Right renal pelvis (tissue), 4 donors: ENCODE measurements at places on chromosomes 1 and 21.

DNA sequence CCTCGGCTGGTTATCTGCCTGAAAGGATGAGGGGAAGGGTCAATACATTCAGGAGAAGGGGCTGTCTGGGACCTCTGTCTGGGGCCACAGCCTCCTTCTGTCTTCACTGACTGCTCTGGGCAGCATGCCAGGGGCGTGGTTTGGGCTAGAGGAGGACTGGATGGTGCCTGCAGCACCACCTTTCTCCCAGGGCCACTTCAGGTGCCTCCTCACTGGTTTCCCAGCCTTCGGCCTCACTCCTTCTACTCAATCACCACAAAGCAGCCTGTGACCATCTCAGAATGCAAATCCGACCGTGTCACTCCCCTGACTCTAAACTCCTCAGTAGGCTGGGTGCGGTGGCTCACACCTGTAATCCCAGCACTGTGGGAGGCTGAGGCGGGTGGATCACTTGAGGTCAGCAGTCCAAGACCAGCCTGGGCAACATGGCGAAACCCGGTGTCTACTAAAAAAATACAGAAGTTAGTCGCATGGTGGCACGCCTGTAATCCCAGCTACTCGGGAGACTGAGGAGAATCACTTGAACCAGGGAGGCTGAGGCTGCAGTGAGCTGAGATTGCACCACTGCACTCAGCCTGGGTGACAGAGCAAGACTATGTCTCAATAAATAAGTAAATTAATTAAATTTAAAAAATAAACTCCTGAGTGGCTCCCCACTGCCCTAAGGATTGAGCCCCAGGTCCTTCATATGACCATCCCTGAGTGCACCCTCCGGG lies 50.1 kb upstream of the ECE1 start:
- no peak for DNase-seq

- no peak for DNase-seq
These were observed 3.2 kb downstream of the LRRC42 start for GRCh38 chr1:53949023-53949990.

DNA sequence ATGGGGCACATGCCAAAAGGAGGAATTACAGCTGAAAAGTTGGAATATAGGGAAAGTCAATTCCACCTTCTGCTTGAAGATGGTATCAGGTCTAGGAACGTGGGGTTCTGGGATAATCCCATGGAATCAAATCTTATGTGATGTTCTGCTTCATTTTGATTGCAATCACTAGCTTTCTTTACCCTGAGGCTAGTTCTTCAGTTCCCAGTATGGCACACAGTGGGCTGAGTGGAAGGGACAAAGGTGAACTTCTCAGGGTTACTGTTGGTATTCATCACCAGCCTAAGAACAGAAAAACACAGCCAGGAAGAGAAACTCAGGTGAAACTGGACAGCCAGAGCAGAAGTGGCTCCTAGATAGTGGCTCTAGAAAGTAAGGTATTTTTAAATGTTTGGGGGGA lies 117.8 kb downstream of the TNFSF18 start:
- DNase-seq, result no peak

- no peak for DNase-seq
These were observed 14.2 kb upstream of the KANK4 start for GRCh38 chr1:62333441-62333840.

DNA sequence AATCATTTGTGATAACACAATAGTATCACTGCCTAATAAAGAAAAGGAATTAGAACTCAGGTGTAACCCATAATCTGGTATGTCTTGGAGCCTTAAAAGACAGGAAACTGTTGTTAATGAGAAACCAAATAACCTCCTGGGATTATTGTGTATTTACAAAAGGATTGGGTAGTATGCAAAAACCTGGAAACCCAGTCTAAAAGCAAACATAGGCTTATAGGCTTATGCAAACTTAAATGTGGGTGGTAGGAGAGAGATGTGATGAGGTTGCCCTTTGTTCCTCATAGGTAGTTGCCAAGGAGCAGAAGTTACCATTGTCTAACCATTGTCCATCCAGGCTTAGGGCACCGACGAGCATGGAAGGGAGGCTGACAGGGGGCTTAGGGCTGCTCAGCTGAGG lies 165.8 kb downstream of the AK5 start:
- no peak for DNase-seq

- DNase-seq, result no peak
These were observed 738 bp downstream of the CAMK1G start for GRCh38 chr1:209584231-209584672.

DNA sequence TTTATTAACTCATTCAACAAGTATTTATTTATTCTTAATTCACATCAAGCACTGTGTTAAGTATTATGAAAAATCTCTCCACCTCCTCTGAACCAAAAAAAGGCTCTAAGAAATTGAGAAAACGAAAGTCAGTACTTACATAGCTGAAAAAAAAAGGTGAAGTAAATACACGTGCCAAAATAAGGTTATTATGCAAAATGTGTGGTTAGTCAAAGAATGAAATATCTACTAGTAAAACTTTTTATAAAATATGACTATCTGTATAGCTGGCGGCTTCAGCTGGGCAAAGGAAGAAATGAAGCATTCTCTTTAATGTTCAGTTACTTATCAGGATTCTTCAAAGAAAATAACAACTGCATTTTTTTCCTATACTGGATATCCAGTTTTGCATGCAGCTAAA lies 35.5 kb upstream of the ASPM start:
- DNase-seq, result no peak

DNA sequence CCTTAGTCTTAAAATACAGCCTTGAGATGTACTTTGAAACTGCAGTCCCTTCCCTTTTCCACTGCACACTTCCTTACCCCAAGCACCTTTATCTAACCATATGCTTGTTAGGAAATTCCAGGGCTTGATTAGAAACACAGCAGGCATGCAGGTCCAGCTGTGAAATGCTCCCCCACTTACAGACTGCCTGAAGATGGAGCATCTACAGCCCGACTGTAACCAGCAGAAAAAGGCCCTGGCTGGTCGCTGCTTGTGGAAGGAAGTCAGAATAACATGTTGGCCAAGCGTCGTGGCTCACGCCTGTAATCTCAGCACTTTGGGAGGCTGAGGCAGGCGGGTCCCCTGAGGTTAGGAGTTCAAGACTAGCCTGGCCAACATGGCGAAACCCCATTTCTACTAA lies 37.2 kb downstream of the VN1R5 start:
- no peak for DNase-seq

DNA sequence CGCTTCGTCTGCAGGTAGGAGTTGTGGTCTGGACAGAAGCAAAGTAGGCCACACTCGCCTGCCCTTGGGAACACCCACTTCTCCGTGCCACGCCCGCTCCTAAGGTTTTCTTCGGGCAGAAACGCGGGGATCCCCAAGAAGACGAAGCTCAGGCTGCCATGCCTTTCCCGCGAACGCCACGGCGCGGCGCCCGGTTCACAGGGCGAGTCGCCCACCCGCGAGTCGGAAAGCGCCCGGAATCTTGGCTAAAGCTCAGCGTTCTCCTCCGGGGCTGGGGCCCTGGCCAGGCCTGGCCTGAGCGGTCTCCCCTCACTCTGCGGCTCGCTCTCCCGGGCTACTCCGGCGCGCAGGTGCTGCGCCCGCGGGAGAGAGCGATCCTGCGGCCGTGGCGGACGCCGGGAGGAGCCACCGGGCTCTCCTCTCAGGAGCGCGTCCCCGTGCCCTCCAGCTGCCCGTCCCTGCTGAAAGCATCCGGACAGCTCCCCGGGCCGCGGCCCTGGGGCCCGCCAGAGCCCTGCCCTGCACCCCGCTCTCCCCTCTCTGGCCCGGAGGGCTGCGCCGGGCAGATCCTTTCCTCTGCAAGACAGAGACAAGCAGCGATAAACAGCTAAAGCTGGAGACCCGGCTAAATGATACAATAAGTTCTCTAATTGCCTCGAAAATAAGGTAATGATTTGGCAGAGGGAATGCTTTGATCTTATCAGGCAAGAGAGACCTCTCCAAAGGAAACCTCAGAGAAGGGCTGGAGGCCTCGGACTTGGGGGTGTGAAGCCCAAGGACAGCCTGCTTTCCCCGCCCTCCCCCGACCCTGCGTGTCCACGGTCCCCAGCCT lies 6.7 kb upstream of the WNT2B start:
- no peak for DNase-seq

DNA sequence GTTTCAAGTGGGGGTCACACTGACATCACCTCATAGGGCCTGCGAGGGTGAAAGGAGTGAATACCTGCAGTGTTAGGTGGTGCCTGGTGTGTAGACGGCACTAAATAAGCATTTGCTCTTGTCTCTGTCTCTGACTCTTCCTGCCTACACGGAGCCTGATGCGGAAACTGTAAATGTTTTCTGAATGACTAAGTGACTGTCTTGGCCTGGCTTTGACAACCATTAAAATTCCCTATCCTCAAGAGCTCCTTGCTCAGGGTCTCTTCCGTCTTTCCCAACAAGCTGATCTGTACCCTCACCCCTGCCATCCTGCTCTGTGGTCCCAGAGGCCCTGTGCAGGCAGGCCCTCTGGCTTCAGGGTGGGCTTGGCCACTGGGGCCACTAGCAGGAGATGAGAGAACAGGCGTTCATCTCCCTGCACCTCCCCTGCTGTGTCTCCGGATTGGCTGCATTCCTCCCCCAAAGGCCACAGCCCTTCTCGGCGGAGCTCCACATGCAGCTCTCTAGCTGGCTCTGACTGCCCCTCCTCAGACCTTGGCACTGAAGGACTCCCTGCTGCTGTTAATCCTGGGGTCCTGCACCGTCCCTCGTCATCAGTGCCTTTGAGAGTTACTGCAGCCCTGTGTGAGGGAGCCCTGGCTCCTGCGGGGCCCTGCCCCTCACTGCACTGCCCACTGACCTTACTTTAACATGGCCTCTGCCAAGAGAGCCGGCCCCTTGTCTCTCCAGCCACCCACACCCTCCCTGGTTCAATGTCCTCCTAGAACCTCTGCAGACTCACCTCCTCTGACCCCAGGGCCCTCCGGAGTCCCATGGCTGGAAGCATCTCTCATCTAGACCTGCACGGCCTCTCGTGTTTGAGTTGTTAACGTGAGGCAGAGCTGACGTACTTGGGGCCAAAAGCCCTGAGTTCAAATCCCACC lies 211.1 kb downstream of the MATN1 start:
- DNase-seq, result no peak

DNA sequence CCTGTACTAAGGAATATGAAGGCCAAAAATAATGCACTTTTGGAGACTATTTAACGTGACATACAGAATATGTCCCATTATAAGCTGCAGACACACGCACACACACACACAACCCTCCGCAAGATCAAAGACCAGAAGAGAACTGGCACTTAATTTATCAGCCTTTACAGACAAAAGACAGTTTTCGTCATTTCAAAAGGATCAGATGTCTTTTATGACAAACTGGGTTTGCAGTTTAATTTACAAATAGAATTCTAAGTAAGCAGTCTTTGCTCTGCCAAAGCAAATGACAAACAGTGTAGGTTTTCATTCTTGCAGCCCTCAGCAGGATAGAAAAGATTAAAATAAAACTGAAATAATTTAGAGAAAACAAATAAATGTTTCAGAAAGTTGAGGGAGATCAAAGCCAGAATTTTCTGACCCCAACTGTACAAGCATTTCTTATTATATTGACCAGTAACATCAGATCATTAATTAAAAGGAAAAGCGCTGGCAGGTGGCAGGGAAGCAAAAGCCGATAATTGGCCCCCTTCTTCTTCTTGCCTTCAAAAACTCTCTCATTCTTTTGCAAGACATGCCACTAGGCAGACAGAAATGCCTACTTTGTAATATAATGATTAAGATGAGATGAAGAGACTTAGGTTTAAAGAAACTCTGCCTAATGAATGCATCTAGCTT lies 169.0 kb downstream of the DENND1B start:
- DNase-seq, result no peak

- DNase-seq, result no peak
These were observed 34.5 kb downstream of the EPHX1 start for GRCh38 chr1:225844236-225845061.

DNA sequence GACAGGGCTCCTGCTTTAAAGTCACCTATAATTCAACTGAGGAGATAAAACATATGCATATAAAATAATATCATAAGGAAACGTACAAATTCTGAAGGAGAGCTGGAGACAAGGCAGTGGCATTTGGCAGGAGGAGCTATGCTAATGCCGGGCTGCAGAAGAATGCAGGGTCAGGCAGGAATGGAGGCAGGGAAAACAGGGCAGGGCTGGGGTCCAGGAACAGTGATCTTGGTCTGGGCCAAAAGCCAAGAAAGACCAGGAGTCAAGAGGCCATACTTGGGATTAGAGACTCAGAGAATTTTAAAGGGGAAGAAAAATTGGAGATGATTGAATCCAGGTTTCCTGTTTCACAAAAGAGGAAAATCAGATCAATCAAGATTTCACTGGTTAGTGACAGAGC lies 20.0 kb upstream of the BRDT start:
- no peak for DNase-seq

- DNase-seq, result no peak
These were observed 164.3 kb downstream of the MIS18A start for GRCh38 chr21:32114419-32115035.

DNA sequence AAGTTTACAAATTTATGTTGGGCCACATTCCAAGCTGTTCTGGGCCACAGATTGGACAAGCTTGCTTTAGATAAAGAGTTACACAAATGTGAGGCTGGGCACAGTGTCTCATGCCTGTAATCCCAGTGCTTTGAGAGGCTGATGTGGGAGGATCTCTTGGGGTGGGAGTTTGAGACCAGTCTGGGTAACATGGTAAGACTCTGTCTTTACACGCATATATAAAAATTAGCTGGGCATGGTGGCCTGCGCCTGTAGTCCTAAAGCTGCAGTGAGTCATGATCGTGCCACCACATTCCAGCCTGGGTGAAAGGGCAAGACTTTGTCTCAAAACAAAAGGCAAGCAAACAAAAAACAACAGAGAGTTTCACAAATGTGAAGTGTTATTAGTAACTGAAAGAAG lies 5.9 kb upstream of the VCAM1 start:
- DNase-seq, result no peak

DNA sequence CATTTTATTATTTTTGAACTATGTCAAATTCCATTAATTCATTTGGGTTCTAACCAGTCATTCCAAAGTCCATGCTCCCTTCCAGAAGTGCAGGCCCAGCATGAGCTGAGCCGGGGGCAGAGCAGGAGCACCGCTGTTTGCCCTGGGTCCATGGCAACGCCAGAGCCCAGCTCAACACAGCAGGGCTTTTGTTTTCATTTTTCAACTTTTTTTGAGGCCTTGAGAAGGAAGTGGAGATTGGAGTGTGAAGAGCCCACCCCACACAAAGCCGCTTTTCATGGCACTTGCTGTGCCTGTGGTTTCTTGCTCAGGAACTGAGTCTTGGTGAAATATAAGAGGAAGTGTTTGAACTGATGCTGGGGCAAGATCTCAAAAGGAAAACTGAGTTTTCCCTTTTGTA lies 13.2 kb upstream of the PRMT2 start:
- DNase-seq, result no peak
